Cerebellar cortex (tissue), 1 donor: ENCODE measurements at places on chromosomes 7 and 10.

GRCh38 chr10:24360282-24361127, 151.6 kb downstream of the KIAA1217 start:
- peak; percentile 61 for DNase-seq

DNA sequence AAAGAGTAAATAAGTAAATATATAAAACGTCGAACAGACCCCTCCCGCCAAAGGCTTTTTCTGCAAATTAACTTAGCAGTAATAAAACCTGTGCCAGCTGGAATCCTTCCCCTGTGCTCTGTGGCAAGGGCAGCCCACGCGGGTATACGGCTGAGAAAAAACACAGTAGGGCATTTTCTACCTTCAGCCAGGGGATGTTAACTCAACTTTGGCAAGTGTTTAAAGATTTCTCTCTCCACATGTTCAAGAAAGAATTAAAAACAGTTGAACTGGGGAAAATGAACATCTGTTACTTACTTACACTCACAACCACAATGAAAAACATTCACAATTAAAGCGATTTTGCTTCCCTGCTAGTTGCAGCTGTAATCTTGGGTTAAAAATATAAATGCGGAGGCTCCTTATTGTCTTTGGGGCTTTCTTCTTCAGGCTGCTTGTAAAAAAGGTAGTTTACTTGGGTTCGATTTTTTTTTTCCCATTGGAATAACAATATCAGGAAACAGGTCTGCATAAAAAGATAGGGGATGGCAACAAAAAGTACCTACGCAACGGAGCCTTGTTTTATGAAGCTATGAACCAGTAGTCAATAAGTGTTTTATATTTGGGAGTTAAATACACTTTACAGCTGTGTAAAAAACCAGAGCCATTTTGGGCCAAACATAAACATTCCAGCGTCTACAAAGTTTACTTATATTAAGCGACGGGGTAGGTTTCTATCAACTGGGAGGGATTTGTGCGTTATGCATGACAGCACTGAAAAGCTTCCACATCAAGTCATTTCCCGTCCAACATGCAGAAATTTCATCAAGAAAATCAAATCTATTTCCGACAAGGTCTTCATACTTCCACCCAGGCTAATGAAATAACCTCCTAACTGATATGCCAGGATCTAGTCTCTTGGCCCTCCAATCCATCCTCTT, 132.7 kb downstream of the TAX1BP1 start:
- DNase-seq = no peak

- no peak for DNase-seq
These were observed 799.9 kb downstream of the TNS3 start for GRCh38 chr7:46781901-46782439.

DNA sequence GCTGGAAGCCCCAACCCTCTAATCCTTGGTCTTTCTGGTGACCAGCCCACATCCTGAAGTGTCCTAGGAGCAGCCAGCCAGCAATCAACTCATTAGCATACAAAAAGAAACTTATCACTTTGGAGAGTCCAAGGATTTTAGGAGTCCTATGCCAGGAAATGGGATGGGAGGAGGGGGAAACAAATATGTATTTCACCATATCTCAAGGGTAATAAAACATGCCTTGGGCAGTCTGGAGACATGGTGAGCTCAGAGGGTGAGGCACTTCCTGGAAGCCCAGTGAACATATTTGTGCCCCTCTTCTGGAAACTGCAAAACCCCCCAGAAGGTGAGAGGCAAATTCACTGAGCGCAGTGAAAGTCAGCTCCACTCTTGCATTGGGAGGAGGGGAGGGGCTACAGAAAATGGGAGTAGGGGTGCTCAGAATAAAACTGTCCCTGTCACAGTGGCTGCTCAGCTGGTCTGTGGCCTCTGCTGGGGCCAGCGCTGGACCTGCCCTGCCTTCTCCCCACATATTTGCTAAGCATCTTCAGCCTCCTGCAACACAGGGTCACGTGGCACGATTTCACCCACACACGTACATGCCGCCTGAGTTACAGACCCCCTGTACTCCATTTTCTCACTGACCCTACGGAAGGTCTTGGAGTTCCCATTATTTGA, 17.7 kb upstream of the ZMIZ1 start:
- no peak for DNase-seq

DNA sequence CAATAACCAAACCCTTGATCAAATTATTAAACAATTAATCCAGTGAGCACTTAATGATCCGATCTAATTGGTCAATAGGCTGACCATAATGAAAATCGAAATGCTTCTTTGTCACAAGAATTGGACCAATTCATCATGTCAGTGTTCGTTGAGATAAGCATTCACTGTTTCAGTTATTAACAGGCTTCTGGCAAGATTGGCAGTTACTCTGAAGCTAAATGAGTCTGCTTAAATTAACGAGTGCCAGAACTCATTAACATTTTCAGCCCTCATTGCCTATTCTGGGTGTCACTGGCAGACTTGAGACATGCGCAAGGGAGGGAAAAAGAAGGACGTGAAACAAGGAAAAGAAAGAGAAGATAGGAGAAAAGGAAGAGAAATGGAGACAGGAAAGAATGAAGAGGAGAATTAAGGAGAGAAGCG, 30.7 kb upstream of the SLC26A3 start:
- DNase-seq = no peak

- no peak for DNase-seq
These were observed 97.8 kb upstream of the MPP7 start for GRCh38 chr10:28400681-28401080.

DNA sequence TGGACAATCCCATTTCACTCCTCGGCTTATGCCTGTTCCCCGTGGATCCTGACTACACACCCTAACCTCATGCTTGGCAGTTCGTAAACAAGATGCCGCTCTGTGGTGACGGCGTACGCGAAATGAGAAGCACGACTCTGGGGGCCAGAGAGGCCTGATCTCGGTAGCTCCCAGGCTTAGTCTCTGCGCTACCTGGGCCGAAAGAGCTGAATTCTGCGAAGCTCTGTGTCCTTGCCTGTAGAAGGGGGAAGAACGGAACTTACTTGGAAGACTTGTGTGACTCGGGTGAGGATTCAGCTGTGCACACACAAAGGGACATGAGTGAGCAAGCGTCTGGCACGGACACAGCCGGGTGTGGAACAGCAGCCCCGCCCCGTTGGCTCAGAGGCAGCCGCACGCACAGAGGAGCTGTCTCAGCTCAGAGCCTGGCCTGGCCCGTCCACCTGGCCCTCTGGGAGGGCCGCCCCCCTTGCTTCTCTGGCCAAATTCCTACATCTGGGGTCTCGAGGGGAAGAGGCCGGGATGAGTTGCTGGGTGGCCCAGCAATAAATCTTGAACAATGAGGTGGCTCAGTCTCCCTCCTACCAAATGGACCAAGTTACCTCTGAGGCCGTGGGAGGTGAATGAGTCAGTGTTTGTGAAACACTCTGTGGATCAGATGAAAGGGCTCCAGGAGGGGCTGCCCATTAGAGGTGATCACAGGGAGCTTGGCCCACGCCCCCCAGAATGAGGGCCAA, 83.8 kb downstream of the PDGFA start:
- no peak for DNase-seq

- DNase-seq = no peak
These were observed 4.7 kb upstream of the HIP1 start for GRCh38 chr7:75743455-75743859.

- DNase-seq = no peak
These were observed 2.6 kb downstream of the PHYHIPL start for GRCh38 chr10:59179068-59179467.

DNA sequence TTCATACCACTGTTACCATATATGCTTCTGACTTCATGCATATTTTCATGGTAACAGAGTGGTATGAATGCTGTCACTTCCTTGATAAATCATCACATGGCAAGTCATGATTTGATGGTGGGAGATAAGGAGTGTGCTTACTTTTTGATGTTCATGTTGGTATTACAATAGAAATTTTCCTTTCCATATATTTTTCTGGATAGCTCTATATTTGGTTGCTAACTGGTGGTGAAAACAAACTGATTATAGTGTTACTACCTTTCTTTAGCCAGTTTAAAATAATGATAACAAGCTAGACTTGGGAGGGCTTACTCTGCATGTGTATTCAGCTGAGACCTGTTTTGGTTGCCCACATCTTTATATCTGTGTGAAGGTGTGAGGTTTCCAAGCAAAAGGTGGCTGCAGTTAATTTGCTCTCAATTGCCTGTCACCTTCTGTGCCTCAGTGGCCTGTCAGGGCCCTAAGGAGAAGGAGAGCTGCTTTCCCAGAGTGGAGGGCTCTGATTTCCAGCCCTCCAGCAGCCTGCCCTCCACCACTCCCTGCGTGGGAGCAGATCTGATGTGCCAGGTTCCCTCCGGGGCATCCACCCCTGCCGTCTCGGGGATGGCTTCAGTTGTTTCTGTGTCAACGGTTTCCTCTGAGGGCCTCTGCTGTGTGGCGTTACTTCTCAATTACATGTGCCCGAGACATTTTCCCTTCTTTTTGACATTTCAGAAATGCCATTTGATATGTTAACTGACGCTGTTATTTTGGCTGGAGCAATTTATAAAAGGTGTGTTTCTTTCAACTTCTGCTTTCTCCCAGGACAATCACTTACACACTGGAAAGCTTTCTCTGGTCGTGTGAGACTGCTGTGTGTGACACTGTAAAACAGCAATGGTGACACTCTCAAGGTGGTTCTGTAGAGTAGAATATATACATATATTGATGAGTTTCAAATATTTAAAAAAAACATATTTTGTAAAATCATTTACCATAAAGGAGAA, 107.7 kb upstream of the KLF6 start:
- no peak for DNase-seq

DNA sequence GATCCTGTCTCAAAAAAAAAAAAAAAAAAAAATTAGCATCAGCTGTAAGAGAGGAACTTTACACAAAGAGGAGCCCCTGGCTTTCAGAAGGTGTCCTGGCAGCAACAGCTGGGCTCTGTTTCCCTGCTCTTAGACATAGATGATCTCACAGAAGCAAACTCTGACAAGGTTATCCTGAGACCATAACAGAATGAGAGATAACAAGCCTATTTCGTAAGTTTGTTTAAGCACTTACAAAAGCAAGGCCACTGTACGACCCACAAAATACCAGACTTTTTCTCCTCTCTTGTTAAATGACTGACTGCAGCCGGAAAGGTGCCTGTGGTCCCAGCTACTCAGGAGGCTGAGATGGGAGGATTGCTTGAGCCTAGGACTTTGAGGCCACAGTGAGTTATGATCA, 33.3 kb upstream of the OTUD1 start:
- no peak for DNase-seq

GRCh38 chr7:68733219-68734153, 864.8 kb upstream of the AUTS2 start:
- DNase-seq = peak; percentile 5

DNA sequence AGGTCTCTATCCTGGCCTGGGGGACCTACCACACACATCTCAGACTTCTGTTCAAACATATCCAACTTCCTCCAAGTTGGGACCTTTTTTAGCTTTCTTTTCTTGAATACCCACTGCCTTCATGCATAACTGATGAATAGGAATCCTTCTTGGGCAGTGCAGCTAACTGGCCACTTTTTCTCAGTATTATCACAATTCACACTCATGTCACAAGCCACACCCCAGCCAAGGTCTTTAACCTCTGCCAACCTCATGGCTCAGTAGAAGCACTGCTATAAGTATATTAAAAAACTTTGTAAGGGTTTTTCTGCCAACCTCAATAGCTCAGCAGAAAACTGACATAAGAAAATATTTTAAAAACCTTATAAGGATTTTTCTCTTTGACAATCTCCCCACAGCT, 44.5 kb downstream of the HHEX start:
- no peak for DNase-seq

- DNase-seq = no peak
These were observed 542.3 kb upstream of the TPK1 start for GRCh38 chr7:145378197-145378596.

GRCh38 chr10:115001506-115002381, 63.7 kb downstream of the TRUB1 start:
- DNase-seq = no peak

- DNase-seq = no peak
These were observed 169.4 kb upstream of the EEPD1 start for GRCh38 chr7:35983626-35984025.

GRCh38 chr7:140390466-140391190, 7.7 kb downstream of the SLC37A3 start:
- no peak for DNase-seq

DNA sequence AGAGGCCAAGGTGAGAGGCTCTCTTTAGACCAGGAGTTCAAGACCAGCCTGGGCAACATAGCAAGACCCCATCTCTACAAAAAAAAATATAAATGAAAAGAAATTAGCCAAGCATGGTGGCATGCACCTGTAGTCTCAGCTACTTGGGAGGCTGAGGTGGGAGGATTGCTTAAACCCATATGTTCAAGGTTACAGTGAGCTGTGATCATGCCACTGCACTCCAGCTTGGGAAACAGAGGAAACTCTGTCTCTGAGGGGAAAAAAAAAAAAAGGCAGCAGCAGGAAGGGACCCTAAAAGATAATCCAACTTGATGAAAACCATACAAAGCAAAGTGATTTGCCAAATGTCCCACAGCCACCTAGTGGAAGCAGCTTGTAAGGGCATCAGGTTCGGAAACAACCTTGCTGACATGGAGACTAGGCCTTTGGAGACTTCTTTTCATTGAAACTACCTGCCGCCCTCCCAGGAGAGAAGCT, 15.6 kb upstream of the PBLD start:
- peak; percentile 78 for DNase-seq

GRCh38 chr10:48780341-48780740, 95.7 kb downstream of the WDFY4 start:
- no peak for DNase-seq

- DNase-seq = peak; percentile 34
These were observed 19.1 kb downstream of the ADAM8 start for GRCh38 chr10:133257489-133258065.

DNA sequence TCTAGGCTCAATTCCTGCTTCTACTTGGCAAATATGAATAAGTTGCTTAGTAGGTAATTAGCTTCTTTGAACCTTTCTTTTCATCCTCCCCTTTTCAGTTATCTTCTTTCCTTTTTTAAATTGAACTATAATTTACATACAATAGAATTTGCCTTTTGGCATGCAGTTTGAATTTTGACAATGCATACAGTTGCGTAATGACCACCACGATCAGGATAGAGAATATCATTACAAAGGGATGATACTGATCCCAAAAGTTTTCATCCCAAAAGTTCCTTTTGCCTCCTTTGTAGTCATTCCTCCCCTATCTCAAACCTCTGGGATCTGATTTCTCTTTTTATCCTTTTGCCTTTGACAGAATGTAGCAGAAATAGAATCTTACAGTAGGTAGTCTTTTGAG, 164.4 kb downstream of the NOC3L start:
- DNase-seq = no peak
